ENCODE measurements at places on chromosomes 6 and 20.

DNA sequence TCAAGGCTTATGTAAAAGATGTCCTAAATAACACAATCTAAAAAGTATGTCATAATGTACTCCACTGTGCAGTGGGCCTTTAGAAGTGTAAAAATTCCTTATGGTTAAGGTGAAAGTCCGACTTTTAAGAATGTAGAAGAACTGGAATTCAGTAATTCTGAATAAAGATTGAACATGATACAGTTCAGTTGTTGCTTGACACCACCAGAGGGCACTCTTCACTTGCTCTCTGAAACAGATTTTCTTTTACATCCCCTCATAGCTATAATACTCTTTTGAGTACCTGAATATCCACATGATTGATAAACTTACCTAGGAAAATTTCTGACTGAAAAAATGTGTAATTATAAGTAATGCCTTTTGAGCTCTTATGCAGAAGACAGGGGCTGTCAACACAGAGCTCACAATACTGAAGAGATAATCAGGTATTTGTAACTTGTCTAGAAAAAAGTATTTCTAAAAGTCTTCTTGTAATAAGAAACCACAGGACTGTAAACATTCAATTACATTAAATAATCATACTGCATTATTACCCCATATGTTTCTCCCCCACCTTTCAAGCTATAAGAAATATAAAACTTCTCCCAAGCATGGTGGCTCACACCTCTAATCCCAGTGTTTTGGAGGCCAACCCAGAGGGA lies 92.1 kb downstream of the POPDC3 start:
- DNase-seq = peak; percentile 42

DNA sequence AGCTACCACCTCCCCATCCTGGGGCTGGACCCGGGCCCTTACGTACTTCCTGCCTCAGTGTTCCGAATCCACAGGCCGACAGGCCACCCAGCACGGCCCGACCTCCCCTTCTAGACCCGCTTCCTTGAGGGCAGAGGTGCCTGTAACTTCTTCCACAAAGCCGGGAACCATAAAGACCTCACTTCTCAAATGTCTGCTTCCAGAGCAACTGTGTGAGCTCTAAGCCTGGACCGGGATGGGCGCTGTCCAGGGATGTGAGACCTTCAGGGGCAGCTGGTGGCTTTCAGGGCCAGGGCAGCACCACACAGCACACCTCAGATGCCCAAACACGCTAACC lies 9.3 kb downstream of the SLC2A4RG start:
- DNase-seq = no peak

GRCh38 chr20:20926222-20926905 lies 179.8 kb downstream of the LINC00237 start:
- no peak for DNase-seq

DNA sequence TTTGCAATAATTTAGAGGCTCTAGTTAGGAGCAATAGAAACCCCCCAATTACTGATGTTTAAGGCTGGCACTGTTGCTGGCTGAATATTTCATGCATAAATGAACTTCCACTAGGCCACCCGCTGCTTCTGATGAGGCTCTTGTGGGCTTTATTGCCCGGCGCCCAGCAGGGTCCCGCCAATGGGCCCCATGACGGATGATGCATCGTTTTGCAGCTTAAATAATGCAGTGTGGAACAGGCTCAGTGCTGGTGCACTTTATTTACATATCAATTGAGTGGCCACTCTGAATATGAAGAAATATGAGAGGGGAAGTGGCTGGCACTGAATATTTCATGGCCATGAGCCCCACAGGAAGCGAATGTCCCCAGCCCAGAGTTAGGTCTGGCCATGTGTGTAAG lies 155.3 kb upstream of the MAFB start:
- DNase-seq = no peak

All from AG04450 (cell line).